ENCODE measurements at places on chromosomes 12 and 14.

DNA sequence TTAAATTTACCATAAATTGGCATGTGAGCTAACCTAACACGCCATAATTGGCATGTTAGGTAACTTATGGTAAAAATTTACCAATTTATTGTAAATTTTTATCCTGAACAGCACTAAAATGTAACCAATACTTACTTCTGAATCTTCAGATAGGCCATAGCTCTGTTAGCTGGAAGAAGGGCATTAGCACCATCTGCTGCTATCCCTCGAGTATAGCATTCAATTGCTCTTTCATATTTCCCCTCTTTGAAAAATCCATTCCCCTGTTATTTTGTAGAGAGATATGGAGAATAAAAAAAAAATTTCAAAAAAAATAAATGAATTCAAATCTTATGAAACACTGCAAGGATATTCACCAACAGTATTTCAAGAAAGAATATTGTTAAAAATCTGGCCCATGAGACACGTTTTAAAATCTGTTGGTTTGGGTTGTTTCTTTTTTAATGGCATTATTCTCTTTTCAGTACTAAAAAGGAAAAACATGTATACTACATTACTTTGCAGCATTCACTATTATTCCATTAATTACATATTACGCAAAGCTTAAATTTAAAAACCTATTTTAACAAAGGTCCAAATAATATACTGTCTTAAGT lies 19.1 kb downstream of the RPAP3 start:
- DNase-seq, result peak; percentile 11

DNA sequence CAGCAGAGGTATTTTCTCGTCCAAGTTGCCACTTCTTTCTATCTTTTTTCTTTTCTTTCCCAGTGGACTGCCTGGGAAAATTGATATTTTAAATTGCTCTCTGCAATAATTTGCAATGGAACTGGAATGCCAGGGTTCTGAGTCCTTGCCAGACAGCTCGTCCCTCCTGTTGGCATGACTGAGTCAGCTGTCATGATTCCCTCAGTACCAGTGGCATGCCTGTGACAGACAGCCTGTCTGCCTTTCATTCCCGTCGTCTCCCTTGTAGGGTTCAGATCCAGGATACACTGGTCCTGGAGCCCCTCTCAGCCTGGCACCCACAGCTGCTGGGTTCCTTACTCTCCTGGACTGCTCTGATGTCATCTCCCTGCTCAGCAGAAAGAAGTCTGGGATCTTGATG lies 84.8 kb downstream of the PTPN11 start:
- no peak for DNase-seq

GRCh38 chr12:53579545-53579955 lies 46.6 kb downstream of the ATF7 start:
- no peak for DNase-seq

GRCh38 chr12:98388126-98388525 lies 127.3 kb upstream of the TMPO start:
- DNase-seq, result no peak

GRCh38 chr14:79352076-79352630 lies 859.2 kb downstream of the DIO2 start:
- DNase-seq, result no peak

DNA sequence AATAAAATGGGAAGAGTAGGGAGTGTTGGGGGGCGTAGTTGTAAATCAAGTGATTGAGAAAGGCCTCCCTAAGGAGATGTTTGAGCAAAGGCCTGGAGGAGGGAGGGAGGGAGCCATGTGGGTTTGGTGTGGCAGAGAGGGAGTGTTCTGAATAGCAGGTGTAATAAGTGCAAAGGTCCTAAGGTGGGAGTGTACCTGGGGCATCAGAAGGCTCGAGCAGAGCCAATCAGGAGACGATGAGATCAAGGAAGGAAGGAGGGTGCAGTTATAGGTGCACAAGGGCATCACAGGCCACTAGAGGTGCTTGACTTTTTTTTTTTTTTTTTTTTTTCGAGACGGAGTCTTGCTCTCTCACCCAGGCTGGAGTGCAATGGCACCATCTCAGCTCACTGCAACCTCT lies 77.9 kb upstream of the PLXNC1 start:
- no peak for DNase-seq

DNA sequence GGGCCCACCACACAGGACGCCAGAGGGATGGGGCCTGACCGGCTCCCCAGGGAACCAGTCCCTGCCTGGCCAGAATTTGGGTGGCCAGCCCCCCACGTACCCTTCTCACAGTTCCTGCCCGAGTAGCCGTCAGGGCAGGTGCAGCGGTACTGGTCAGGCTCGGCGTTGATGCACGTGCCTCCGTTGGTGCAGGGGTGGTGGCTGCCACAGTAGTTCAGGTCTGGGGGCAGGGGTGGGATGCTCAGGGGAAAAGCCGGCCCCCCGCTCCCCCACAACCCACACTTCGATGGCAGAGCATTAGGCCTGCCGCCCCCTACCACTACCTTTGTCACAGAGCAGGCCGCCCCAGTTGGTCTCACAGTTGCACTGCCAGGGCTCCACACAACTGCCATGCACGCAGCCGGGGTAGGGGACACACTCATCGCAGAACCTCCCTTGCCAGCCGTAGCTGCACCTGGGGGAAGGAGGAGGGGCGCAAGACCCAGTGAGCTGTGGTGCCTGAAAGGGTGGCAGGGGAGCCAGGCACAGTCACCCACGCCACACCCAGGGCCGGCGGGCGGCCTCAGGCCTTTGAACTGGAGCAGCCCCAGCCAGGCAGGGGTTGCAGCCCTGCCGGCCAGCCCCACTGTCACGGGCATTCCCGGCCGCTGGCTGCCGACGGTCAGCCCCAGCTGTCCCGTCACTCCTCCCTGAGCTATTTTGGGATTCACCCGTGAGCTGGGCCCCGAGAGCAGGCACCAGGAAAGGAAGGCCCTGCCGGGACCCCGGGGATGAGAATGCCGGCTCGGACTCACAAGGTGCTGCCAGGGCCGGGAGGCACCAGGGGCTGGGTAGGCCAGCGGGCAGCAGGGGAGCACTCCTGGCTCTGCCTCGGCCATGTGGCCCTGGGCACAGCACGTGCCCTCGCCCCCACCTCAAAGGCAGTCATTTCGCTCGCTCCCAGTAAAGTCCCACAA lies 16.5 kb downstream of the JAG2 start:
- no peak for DNase-seq

DNA sequence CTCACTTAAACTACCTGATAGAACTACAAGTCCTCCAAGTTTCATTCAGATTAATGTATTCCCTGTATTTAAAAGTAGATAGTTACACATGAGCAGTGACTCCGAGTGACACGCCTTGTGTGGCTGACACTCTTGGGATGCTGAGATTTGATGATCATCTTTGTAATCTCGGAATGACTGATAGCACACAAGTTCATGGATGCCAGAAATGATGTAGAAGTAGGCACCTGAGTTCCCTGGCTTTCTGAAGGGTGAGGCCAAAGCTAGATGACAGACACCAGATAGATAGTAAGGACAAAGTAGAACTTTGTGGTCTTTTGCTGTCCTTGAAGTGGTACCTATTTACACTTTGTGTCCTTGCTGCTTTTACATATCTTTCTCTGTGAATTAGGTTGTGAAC lies 491.2 kb downstream of the PCNX1 start:
- no peak for DNase-seq

GRCh38 chr14:34684578-34684977 lies 29.8 kb downstream of the CFL2 start:
- DNase-seq, result no peak

DNA sequence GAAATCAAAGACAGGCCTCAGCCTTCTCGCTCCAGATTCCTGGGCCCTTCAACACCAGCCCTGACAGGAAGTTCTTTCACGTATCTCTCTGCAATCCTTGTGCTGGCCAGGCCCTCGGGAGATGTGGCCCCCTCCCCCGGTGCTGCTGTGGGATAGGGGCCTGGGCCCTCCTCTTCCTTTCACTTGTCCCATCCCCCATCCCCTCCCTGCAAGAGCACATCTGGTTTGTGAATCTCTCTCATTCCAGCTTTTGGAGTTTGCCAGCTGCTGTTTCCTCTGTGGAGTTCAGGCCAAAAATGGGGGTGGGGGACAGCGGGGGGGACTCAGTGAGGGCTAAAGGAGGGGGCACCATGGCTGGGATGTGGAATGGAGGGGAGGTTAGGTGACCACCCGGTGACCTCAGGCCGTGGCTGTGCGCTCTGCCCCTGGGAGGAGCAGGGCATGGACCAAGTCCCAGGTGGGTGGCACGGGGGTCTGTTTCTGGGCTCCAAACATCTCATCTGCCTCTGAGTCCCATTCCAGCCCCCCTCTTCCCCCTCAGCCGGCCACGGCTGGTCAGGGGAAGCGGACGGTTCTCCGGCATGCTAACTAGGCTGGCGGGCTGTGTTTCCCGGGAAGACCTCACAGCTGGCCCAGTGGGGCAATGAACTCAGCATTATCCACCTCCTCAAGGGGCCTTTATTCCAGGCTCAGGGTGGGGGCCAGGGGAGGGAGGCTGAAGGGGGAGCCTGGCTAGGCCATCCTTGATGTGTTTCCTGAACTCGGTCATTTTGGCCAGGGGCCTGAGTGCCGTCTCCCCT lies 7.4 kb downstream of the LRP1 start:
- no peak for DNase-seq

GRCh38 chr12:132478433-132478803 lies 11.5 kb upstream of the FBRSL1 start:
- no peak for DNase-seq

- no peak for DNase-seq
These were observed 58.2 kb downstream of the CRACR2A start for GRCh38 chr12:3694673-3695072.

DNA sequence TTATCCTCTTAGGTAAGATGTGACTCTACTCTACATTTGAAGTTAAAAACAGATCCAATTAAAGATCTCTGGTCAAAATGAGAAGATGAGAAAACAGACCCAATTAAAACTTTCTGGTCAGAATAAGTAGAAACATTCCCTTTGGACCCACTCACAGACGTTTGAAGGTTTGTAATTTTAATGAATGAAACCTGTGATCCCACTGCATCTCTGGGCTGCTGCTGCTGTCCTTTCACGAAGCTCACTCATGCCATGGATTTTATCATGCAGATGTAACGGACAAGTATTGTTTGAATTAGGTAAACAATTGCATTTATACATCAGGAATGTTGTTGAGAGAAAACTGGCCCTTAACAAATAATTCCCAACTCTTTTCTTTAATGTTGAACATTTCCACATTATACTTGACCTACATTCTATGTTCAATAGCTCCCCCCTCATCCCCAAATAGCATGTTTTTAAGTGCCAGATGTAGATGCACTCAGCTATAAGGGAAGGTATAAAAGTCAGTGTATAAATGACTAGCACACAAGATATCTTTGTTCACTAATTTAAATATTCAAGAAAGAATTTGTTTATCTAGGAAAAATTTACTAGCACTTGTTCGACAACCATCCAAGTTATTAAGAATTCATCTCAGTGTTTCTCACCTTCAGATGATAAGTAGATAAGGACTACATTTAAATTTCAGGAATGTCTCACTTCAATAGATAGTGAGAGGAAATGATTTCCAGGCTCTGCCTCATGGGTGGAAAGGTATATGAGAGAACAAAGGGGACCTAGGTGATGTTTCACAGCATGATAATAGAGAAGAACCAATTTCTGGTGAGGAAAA lies 202.3 kb upstream of the LMNTD1 start:
- DNase-seq, result no peak

- no peak for DNase-seq
These were observed 15.9 kb downstream of the CFAP251 start for GRCh38 chr12:121934309-121934664.

All from pulmonary artery endothelial cell (primary cell).